ENCODE measurements at places on chromosomes 16 and 17. TPM values are rescaled to one million over a fixed set of nuclear protein-coding genes. Genes with fewer than 3 reads are reported as not detected.

The KRTAP17-1 gene
- total RNA-seq = not detected

The TP53TG3D gene
- 2.8 TPM for total RNA-seq

The TMIGD1 gene
- not detected for total RNA-seq

DNA sequence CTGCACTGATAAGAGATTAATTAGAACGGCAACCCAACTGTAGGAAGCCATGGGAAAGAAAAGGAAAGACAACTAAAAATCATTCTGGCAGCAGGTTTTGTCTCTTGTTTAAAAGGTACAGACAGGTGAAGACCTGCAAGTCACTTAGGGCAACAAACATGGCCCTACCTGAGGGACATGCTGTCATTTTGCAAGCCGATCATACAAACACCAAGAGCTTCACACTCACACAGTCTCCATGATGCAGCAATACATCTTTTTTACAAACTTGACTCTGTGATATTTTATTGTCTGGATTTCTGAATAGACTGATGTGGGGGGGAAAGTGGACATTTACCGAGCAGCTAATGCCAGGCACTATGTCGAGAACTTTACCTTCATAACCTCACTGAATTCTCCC is 101.8 kb downstream of the PARN start:
- no peak for DNase-seq
- H3K4me3 ChIP-seq = no peak overlapping the region
- no peak overlapping the region for H3K27ac ChIP-seq
- peaks cover 17% of the 10 kb centered on the region for H3K4me1 ChIP-seq

The CSH1 gene
- not detected for total RNA-seq

- no peaks in the 10 kb centered on the region for H3K36me3 ChIP-seq
- no peak overlapping the region for H3K27ac ChIP-seq
- no peak overlapping the region for H3K4me3 ChIP-seq
- no peak for DNase-seq
- H3K27me3 ChIP-seq = no peaks in the 10 kb centered on the region
Measured at GRCh38 chr16:82033006-82033405, 2.0 kb upstream of the HSD17B2 start.

DNA sequence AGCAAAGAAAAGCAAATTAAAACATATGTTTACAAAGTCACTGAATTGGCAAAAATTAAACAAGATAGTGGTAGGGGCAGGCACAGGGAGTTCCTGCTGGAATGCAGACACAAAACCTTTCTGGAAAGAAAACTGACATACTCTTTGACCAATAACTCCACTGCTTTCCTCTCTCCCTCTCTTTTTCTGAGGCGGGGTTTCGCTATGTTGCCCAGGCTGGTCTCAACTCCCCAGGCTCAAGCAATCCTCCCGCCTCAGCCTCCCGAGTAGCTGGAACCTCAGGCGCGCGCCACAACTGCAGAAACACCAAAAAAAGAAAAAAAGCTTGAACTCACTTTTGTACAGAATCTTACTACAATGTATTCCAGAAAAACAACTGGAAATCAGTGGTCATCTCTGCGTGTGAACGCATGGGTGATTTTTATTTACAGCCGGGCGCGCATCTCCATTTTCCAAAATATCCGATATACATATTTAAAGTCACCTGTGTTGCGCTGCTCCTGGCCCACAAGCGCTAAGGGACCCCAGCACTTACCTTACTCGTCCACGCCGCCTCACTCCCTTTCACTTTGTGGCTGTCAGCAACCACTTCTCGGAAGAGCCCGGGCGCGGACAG is 480 bp downstream of the TXNL4B start:
- DNase-seq = peak; percentile 51
- H3K27ac ChIP-seq = no peak overlapping the region
- H3K36me3 ChIP-seq = peaks cover 14% of the 10 kb centered on the region
- H3K27me3 ChIP-seq = no peaks in the 10 kb centered on the region

DNA sequence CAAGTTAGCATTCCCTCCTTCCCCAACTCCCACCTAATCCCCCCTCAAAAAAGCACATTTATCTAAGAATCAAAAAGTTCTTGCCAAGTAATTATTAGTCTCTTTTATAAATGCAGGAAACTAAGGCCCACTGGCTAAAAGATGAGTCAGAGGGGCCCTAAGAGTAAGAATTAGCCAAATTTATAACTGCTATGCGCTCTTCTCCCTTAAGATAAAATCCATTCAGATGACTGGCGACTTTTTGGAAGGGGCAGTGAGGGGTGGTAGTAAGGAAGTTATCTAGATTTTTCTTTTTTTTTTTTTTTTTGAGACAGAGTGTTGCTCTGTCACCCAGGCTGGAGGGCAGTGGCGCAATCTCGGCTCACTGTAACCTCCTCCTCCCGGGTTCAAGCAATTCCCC is 17.1 kb downstream of the ZNF652 start:
- H3K36me3 ChIP-seq = no peaks in the 10 kb centered on the region
- DNase-seq = no peak
- no peak overlapping the region for H3K27ac ChIP-seq
- H3K4me1 ChIP-seq = no peaks in the 10 kb centered on the region
- H3K4me3 ChIP-seq = no peak overlapping the region
- no peaks in the 10 kb centered on the region for H3K27me3 ChIP-seq

The FOXL1 gene
- total RNA-seq = 5.5 TPM

- no peak for DNase-seq
- H3K4me3 ChIP-seq = no peak overlapping the region
- no peaks in the 10 kb centered on the region for H3K27me3 ChIP-seq
- no peak overlapping the region for H3K27ac ChIP-seq
- H3K36me3 ChIP-seq = no peaks in the 10 kb centered on the region
- no peaks in the 10 kb centered on the region for H3K4me1 ChIP-seq
Measured at GRCh38 chr16:73265124-73265837, 217.4 kb upstream of the ZFHX3 start.

DNA sequence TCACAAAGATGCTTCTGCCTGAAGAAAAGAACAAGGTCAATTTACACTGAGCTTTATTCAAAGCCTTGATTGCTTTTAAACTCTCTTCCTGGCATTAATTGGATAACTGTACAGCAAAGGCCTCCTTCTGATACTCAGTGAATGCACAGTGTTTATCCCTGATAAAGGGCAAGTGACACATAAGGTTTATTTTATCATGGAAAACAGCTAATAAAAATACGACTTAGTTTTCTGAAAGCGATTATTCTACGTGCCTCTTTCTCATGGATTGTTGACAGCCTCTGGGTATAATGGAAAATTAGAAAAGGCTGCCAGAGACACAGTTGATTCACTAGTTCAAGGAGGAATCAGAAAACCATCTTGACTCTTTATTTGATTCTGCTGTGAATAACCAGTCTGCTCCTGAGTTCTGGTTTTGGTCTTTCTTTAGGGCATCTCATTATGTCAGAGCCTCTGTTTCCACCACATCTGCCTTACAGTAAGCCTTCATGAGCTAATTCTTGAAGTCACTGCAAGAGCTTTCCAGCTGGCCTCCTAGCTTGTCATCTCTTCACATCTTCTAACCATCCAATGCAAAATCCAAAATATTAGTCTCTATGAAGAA is 212.9 kb downstream of the CNTNAP4 start:
- H3K27me3 ChIP-seq = no peaks in the 10 kb centered on the region
- H3K4me1 ChIP-seq = no peaks in the 10 kb centered on the region
- H3K27ac ChIP-seq = no peak overlapping the region
- no peaks in the 10 kb centered on the region for H3K36me3 ChIP-seq
- H3K4me3 ChIP-seq = no peak overlapping the region

DNA sequence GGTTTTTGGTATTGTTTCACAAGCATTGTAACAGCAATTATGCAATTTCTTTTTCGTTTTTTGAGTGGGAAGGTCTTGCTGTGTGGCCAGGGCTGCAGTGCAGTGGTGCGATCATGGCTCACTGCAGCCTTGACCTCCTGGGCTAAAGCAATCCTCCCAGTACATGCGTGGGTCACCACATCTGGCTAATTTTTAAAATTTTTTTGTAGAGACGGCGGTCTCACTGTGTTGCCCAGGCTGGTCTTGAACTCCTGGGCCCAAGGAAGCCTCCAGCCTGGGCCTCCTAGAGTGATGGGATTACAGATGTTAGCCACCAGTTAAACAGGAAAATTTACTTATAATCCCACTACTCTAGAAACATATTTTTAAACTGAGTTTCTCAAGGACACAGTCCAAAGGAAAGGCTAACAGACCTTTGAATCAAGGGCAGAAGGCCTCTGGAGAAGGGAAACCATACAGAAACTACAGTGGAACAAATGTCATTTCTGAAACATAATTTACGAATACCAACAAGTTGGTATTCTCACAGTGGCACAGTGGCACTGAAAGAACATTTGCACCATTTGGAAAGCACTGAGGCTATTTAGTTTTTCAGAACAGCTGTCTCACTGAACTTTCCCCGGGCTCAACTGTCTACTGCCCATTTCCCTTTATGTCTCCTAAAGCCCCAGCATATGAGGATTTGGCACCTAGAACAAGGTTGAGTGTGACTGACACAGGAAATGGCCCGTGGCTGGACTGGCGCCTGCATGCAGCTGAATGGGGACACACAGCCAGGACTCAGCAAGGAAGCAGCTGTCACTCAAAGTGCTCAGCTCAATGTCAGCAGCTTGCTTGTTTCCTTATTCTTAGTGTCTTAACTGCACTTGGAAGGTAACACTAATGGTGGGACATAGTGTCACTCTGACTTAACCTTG is 2.8 kb upstream of the PRKAR1A start:
- H3K36me3 ChIP-seq = peaks cover 3% of the 10 kb centered on the region
- H3K27ac ChIP-seq = peak overlapping the region; percentile 95
- no peaks in the 10 kb centered on the region for H3K27me3 ChIP-seq
- H3K4me3 ChIP-seq = no peak overlapping the region
- peaks cover 22% of the 10 kb centered on the region for H3K4me1 ChIP-seq
- peak; percentile 93 for DNase-seq

DNA sequence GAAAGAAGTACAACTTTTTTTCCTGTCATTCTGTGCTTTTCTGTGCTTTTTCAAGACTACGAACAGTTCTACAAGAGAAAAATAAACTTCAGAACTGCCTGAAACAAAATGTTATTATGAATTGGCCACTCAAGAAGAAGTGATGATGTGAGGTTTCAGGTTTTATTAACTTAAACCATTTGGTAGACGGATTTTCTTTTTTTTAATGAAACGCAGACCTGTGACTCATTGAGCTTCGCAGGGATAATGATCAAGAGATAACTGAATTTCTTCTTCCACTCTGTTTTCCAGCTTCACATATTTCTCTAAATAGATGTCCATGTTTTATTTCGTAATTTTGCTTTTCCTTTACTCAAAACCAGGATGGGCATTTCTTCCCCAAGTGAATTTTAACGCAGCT is 32.7 kb downstream of the AIPL1 start:
- H3K27ac ChIP-seq = no peak overlapping the region
- no peak for DNase-seq
- no peaks in the 10 kb centered on the region for H3K27me3 ChIP-seq
- H3K4me3 ChIP-seq = no peak overlapping the region
- no peaks in the 10 kb centered on the region for H3K4me1 ChIP-seq
- no peaks in the 10 kb centered on the region for H3K36me3 ChIP-seq

- no peak overlapping the region for H3K4me3 ChIP-seq
- H3K27ac ChIP-seq = no peak overlapping the region
- peak; percentile 35 for DNase-seq
- H3K4me1 ChIP-seq = no peaks in the 10 kb centered on the region
- no peaks in the 10 kb centered on the region for H3K36me3 ChIP-seq
Measured at GRCh38 chr16:9225527-9226316, 134.3 kb downstream of the HAPSTR1 start.

DNA sequence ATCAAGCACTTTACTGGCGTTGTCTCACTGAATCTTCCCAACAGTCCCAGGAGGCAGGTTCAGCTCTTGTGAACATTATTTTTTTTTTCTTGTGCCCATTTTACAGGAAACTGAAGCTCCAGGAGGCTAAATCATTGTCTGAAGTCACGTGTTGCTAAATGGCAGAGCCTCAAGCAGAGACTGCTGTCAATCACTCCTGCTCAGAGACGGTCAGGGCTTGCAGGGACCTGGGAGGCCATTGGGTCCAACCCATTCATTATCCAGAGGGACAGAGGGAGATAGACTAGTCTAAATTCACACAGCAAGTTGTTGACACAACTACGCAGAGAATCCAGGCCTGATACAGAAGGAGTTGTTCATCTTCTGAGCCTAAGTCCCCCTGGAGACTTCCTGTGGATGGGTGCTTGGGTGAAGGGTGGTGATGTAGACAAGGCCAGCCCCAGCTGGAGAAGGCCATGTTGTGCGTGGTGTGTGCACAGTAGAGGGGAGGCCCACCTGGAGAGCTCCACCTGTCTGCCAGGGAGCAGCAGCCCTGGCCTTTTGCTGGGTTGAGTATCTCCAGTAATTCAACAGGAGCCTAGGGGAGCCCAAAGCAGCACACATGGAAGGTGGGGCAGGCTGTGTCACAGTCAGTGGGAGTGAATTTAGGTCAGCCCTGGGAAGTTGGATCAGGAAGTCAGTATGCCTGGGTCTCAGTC is 24.3 kb upstream of the C1QL1 start:
- no peak for DNase-seq
- H3K27ac ChIP-seq = no peak overlapping the region
- 0 out of 2 replicates have a peak, but pooled peaks cover 3% of the 10 kb centered on the region for H3K27me3 ChIP-seq
- no peaks in the 10 kb centered on the region for H3K36me3 ChIP-seq
- peaks cover 25% of the 10 kb centered on the region for H3K4me1 ChIP-seq

The TBC1D3I gene
- total RNA-seq = not detected

The PIK3R5 gene
- total RNA-seq = not detected

The ZNF597 gene
- 2.9 TPM for total RNA-seq

GRCh38 chr17:45117848-45118646 is 14.3 kb downstream of the PLCD3 start:
- no peaks in the 10 kb centered on the region for H3K36me3 ChIP-seq
- no peak overlapping the region for H3K27ac ChIP-seq
- no peaks in the 10 kb centered on the region for H3K27me3 ChIP-seq
- H3K4me3 ChIP-seq = no peak overlapping the region
- DNase-seq = no peak

The SLFN12L gene
- not detected for total RNA-seq

- no peak overlapping the region for H3K4me3 ChIP-seq
- H3K27ac ChIP-seq = no peak overlapping the region
- no peaks in the 10 kb centered on the region for H3K36me3 ChIP-seq
- DNase-seq = no peak
Measured at GRCh38 chr17:3531266-3532101, 26.1 kb downstream of the TRPV3 start.

The EFNB3 gene
- 4.1 TPM for total RNA-seq

GRCh38 chr16:86212706-86213436 is 297.5 kb upstream of the FOXF1 start:
- H3K27ac ChIP-seq = no peak overlapping the region
- no peak for DNase-seq
- no peak overlapping the region for H3K4me3 ChIP-seq
- H3K4me1 ChIP-seq = no peaks in the 10 kb centered on the region
- H3K36me3 ChIP-seq = no peaks in the 10 kb centered on the region
